CD4-positive, alpha-beta T cell treated with Interleukin-4 for 1 hour (primary cell): ENCODE measurements at places on chromosomes 4 and X.

DNA sequence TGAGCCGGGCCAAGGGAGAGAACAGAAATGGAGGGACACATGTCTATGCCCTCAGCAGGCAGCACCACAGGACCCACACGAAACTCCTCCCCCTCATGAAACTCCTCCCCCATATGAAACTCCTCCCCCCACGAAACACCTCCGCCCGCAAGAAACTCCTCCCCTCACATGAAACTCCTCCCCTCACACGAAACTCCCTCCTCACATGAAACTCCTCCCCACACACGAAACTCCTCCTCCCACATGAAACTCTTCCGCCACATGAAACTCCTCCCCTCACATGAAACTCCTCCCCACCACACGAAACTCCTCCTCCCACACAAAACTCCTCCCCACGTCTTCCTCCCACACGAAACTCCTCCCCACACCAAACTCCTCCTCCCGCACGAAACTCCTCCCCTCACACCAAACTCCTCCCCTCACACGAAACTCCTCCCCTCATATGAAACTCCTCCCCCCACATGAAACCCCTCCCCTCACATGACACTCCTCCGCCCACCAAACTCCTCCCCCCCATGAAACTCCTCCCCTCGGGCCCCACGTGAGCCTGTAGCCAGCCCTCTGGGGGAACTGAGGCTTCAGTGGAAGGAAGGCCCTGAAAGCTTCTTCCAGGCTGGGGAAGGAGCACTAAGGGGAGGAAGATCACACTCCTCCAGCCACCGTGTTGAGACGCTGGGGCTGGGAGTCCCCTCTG is 15.2 kb downstream of the ADRA2C start:
- no peak for DNase-seq

- DNase-seq = peak; percentile 71
Measured at GRCh38 chrX:20263474-20263873, 3.2 kb downstream of the RPS6KA3 start.

DNA sequence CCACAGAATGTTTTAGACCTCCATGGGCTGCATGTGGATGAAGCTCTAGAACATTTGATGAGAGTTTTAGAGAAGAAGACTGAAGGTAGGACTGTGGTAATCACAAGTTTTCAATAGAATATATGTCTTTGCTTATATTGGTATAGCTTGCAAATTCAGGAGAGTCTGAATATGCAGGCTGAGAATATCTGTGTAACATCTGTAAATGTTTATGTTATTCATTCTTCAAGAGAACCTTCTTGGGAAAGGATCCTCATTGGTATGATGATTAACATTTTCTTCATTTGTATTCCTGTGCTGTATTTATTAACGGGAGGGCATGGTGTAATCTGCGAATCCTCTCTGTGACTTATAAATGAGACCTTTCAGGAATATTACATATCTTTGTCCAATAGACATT is 52.1 kb upstream of the RHOH start:
- no peak for DNase-seq

GRCh38 chrX:109714340-109714958 is 18.6 kb downstream of the ACSL4 start:
- DNase-seq = no peak

- no peak for DNase-seq
Measured at GRCh38 chrX:13703589-13703988, 14.7 kb downstream of the RAB9A start.

GRCh38 chr4:23855912-23856605 is 33.8 kb downstream of the PPARGC1A start:
- no peak for DNase-seq

GRCh38 chrX:41561045-41561444 is 113.9 kb downstream of the NYX start:
- peak; percentile 39 for DNase-seq

GRCh38 chr4:55321707-55322264 is 24.3 kb upstream of the SRD5A3 start:
- peak; percentile 38 for DNase-seq

GRCh38 chr4:17769406-17770174 is 11.8 kb downstream of the FAM184B start:
- no peak for DNase-seq

- DNase-seq = no peak
Measured at GRCh38 chr4:93436000-93436626, 392.4 kb upstream of the ATOH1 start.

GRCh38 chr4:128468123-128468989 is 180.7 kb upstream of the PGRMC2 start:
- no peak for DNase-seq

DNA sequence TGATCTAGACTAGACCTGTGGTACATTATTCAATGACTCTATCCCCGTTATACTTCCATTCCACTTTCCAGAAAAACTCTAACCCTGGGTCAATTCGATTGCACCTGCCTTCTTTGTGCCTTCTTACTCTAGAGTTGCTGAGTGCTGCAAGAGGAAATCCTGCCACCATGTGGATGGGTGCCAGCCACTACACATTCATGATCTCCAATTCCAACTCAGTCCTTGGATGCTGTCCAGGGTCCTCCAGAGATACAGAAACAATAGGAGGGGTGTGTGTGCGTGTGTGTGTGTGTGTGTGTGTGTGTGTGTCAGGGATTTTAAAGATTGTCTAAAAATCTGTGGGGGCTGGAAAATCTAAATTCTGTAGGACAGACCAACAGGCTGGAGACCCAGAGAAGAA is 42.9 kb upstream of the INTS6L start:
- DNase-seq = peak; percentile 51

DNA sequence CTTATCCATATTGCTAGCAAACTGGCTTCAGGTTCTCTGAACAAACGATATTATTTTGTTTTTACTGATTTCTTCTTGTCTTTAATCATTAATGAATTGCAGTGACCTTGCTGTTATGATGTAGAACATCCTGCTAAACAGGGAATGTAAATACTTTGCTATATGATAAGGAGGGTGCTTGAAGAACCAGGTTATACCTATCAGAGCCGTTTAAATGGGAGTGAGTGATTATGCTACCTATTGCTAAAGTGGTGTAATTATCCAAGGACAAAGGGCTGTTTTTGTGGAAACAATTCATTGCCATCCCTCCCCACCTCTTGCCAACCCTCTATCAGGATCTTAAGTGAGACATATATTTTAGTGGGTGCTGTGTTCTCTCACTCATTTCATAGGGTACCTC is 788.9 kb downstream of the RPA4 start:
- DNase-seq = no peak

DNA sequence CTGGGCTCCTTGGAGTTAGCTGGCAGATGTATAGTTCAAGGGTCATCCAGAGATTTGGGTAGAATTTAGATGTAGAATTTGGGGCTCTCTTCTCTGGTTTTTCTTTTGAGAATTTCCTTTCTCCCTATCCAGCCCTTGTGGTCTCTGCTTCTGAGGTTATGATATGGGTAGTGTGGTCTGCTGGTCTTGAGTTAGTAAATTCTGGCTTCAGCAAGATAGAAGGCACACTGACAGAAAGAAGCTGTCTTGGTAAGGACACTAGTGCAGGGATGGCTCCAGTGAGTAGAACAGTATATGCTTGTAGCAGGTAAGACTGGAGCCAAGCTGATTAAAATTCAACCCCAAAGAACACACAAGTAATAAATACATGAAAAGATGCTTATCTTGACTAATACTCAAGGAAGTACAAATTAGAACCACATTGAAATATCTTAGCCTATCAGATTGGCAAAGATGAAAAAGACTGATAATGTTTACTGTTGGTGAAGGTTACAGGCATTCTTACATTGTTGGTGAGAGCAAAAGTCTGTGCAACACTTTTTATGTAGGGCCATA is 2.1 kb upstream of the IL9R start:
- no peak for DNase-seq

DNA sequence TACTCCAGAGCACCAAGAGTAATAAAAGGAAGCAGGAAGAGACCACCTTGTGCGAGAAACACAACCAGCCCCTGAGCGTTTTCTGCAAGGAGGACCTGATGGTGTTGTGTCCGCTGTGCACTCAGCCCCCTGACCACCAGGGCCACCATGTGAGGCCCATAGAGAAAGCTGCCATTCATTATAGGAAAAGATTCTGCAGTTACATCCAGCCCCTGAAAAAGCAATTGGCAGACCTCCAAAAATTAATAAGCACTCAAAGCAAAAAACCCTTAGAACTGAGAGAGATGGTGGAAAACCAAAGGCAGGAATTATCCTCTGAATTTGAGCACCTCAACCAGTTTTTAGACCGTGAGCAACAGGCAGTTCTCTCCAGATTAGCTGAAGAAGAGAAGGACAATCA is 5.7 kb downstream of the TRIM75 start:
- no peak for DNase-seq

DNA sequence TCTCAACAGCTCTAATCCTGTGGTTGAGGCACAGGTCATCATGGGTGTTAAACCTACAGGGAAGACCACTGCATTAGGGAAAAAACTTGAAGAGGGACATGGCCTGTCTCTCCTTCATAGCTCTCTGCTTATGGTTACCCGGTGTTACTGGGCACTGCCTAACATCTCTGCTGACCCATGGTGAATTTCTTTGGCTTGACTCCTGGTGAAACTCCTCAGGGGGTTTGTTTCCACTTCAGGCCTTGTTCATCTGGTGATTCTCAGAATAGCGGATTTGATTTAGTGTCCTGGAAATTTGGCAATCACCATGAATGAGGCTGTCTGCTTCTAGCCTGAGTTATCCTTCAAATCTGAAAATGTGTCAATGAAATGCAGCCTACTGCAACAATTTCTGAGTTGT is 114.4 kb downstream of the ZNF518B start:
- no peak for DNase-seq

DNA sequence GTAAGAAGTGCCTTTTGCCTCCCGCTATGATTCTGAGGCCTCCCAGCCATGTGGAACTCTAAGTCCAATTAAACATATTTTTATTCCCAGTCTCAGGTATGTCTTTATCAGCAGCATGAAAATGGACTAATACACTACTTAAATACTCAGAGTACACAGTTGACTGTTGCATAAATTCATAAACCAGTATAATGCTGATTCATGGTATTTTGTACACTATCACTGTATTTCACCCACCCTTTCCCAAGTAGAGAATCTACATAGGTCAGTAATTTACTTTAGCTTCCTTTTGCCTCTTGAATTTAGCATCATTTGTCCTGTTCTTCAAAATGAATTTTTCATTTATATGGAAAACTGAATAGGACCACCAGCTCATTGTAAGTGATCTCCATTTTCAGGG is 58.3 kb upstream of the FHDC1 start:
- DNase-seq = no peak

GRCh38 chr4:105113800-105114199 is 32.9 kb upstream of the TET2 start:
- peak; percentile 10 for DNase-seq

GRCh38 chrX:64394059-64394873 is 986 bp downstream of the MTMR8 start:
- no peak for DNase-seq

- no peak for DNase-seq
Measured at GRCh38 chr4:40323866-40324265, 11.3 kb upstream of the CHRNA9 start.

DNA sequence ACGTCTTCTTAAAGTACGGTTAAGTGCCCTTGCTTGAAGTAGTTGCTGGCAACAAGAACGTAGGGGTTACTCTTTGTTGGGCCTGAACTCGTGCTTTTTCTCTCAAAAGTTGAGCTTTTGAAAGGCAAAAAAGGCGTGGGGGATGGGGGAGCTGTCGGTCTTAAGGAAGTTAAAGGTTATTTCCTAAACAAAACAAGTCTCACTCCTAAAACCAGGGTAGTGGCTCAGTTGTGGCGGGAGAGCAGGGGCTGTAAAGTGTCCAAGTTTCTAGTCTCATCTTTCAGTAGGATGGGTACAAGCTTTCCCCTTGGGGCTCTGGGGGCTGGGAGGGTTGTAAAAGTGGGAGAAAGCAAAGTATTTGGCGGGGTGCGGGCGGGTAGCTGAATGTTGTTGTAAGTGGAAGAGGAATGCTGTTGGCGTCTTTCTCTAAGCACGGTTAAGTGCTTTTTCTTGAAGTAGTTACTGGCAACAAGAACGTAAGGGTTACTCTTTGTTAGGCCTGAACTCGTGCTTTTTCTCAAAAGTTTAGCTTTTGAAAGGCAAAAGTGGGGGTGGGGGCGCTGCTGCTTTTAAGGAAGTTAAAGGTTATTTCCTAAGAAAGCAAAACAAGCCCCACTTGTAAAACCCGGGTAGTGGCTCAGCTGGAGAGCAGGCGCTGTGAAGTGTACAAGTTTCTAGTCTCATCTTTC is 904 bp upstream of the WDR1 start:
- peak; percentile 63 for DNase-seq

DNA sequence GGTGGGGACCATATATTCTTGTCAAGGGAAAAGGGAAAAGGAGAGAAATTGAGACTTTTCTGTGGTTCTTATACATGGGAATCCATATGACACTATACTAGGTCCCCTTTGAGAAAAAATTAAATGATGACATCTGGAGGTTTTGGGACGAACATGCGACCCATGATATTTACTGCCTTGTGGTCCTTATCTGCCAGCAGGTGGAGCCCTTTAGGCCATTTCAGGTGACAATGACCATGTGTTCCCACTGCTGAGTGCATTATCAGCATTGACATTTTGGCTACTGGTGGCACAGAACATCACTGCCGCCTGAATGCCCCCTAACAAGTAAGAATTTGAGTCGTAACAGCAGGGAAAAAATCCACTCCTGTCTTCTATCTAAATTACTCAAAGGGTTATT is 843.4 kb downstream of the FSTL5 start:
- DNase-seq = no peak

- peak; percentile 23 for DNase-seq
Measured at GRCh38 chr4:168880811-168881595, 129.1 kb downstream of the CBR4 start.

DNA sequence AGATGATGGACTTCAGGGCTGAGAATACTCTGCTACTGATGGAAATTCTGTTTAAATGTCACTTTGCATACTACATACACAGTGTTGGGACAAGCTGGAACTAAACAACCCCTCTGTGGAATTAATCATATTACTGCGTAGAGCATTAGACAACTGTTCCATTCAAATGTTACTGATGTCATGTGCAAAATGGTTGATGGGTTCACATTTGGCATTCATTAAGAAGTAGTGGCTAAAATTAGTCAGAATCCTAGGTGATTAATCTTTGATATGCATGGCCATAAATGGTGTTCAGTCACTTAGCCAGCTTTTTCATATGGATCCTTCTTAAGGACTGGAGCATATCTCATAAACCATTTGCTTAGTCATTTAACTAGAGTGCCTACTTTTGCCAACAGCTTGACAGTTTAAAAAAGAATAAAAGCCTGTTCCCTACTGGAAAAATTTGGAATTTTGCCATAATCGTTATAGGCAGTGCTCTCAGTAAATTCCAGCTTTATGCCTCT is 105.2 kb downstream of the RNF150 start:
- DNase-seq = no peak

DNA sequence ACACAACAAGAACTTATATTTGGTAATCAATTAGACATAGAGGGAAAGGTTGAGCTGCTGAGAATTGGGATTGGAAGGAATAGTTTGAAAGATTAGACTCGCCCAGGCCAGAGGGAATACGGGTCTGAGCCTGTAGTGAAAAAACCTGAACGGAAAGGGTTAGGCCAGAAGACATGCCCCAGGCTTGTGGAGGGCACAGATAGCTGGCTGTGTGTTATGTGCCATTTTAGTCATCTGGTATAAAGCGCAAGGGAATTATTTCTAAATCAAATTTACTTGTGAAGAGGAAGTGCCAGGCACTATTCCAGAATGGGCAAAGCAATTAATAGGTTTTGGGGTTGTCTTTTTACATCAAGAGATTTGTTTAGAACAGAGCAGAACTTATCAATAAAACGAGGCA is 187.5 kb upstream of the ANKRD50 start:
- DNase-seq = no peak

GRCh38 chrX:68953331-68953730 is 124.5 kb downstream of the EFNB1 start:
- no peak for DNase-seq
